Stimulated activated CD8-positive, alpha-beta memory T cell treated with anti-CD3 and anti-CD28 coated beads, Interleukin-7, amount 100 ng/mL, for 1 hour (primary cell): ENCODE measurements at places on chromosomes 1 and 21.

DNA sequence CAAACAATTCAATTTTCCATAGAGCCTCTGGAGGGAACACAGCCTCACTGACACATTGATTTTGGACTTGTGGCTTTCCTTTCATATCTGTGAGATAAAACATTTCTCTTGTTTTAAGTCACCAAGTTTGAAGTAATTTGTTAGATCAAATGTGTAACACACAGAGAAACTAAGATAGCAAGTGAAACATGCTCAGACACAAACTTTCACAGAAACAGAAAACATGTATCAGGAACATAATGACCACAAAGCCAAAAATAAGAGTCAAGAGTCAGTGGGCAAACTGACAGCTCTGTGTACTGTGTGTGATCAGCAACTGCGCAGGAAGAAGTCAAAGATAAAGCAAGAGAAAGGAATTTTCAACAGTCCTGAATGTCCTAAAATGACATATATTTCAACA is 1237.5 kb downstream of the AMY1C start:
- no peak for DNase-seq

DNA sequence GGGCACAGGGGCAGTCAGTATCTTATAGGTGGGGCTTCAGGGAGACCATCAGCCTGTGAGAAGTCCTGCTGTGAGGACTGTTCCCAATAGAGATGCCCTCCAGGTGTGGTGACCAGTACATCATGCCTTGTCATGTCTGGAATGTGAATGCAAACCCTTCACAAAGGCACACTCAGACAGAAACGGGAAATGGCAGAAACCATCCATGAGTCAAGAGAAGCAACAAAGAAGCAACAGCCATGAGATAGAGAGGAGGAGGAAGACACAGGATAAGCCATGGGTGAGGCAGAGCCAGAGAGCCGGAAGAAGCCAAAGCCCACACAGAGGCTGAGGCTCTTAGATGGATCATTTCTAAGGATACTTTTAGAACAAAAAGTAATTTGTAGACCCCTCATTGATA is 20.1 kb upstream of the ZP4 start:
- no peak for DNase-seq

DNA sequence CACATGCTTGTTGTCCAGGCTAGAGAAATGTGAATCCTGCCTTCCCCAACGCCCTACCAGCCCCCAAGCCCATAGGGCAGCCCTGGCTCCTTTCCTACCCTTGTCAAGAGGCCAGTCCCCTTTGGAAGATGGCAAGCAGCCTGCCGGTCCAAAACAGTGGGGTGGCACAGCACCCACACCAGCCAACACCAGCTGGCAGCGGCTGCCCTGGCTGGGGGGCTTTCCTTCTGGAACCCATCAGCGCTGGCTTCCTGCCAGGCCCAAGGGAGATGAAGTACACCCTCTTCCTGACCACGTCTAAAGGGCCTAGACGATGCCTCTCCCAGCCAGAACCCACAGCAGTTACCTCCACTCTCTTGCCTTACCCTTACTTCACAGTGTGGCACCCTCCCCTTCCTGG is 24.2 kb downstream of the KCNN3 start:
- no peak for DNase-seq

DNA sequence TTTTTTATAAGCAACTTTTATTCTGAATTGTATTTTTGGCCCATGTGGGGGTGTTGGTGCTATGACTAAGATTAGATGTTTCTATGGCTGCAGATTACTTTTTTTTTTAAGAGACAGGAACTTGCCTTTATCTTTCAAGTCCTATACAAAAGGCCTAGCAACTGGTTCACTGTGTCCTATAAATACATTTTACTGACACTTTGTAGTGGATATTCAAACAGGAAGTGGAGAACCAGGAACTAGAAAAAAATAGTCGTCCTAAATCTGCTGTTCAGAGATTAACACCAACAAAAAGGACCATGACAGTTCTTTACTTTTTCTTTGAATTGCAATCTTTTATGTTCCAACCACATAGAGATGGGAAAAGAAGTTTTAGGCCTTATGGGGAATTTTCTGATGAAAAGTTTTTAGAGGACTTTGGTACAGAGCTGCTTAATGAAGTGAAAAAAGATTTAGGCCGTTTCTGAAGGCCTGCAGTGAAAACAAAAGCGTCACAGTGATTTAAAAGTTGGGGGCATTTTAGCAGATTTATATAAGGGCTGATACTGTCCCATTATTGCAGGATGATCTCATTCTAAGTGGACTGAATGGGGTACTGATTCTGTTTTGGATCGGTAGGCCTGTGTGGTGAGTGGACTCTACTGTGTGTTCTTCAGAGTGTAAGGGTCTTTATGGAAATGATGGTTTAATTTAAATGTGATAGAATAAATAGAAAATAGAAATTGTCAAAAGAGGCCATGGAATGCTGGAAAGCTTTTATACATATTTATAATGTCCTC is 136.4 kb upstream of the DEPDC1 start:
- no peak for DNase-seq

DNA sequence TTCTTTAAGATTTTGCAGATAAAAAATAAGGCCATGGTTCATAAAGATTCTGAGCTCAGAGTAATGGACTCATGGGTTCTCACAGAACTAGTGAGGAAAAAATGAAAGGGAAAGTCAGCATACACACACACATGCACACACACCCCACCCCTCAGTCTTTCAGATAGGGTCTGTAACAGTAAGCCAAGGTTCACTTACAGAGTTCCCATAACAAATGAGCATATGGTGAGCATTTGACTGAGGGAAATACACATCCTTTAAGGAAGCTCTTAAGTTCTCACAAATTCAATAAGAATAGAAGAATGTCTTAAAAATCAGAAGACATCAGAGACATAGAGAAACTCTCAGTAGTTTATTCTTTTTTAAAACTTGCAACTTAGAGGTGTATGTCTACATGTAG is 57.9 kb downstream of the NTMT2 start:
- no peak for DNase-seq

DNA sequence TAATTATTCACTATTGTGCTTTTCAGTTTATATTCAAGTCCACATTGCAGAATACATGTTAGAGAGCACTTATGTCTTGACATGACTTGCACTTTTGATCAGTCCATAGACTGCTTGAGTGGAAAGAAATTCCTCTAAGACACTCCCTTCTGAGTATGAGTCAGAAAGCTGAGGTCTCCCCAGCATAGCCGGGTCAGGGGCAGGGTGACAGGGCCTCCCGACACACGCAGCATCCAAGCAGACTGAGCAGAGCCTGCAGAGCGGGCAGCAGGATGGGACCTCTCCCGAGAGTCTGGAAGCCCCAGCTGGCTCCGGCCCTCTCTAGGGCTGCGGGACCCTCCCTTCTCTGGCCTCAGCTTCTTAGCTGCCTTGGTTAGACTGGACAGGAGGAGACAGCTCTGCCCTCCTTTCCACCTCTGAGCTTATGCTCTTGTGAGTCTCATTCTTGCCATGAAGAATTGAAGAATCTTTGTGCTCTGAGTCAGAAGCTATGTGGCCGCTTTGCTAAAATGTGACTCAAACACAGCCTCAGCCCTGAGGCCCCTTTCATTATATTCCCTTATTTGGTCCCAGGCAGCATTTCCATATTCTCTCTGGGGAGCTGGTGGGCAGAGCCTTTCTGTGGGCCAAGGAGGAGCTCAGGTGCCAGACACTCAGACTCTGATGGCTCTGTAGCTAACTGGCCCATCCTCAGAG is 11.2 kb upstream of the CAPN2 start:
- DNase-seq = no peak

DNA sequence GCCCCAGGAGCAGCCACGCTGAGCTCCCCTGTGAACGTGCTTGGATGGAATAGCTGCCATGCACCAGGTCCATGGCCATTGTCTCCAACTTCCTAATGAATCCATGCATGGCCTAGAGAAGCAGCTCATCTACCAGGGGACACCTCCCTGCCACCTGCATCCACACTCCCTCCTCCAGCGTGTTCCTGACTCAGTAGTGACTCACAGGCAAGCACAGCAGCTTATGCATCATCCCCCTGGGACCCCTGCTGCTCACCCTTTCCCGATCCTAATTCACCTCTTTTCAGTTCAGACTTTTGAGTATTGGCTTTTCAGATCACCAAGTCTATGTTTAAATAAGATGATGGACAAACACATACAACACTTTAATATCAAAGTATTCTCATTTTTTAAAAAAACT is 39.9 kb upstream of the TADA1 start:
- no peak for DNase-seq

GRCh38 chr1:113557187-113557586 is 166.9 kb downstream of the MAGI3 start:
- no peak for DNase-seq

DNA sequence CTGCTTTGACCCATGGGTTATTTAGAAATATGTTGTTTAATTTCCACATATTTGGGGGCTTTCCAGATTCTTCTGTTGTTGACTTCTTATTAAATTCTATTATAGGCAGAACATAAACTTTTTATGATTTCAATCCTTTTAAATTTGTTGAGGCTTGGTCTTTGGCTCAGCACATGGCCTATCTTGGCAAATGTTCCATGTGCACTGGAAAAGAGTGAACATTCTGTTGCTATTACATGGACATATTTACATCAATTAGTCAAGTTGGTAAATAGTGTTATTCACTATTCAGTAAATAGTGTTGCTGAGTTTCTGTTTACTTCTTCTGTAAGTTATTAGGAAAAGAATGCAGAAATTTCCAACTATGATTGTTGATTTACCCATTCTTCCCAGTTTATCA is 75.4 kb downstream of the ETS2 start:
- DNase-seq = no peak

DNA sequence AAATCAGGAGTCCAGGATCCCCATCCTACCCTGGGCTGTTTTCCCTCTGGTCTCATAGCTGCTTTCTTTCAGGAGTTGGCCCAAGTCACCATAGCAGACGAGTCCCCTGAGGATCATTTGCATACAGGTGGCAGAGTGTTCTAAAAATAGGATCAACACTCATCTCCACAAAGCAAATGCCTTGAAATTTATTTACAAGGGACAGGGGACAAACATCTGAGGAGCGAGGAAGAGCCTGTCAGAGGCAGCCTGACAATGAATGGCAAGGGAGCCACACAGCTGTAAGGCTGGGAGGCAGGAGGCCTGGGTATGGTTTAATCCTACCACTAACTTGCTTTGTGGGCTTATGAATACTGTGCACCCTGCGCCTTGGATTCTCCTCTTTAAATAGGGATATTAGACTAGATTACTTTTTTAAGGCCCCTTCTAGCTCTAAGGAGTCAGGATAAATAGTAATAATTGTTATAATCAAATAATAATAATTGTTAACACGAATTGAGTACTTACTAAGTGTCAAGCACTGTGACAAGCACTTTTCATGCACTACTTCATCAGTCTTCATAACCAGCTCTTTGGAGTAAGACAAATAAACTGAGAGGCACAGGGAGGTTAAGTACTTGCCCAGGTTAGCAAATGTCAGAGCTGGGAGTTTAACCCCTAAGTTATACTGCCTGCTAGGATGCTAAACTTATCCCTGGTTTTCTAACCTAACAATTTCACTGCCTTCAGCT is 34.5 kb downstream of the RAB3B start:
- DNase-seq = no peak

- no peak for DNase-seq
Observed at GRCh38 chr21:44477712-44478111, 22.4 kb downstream of the LRRC3 start.

DNA sequence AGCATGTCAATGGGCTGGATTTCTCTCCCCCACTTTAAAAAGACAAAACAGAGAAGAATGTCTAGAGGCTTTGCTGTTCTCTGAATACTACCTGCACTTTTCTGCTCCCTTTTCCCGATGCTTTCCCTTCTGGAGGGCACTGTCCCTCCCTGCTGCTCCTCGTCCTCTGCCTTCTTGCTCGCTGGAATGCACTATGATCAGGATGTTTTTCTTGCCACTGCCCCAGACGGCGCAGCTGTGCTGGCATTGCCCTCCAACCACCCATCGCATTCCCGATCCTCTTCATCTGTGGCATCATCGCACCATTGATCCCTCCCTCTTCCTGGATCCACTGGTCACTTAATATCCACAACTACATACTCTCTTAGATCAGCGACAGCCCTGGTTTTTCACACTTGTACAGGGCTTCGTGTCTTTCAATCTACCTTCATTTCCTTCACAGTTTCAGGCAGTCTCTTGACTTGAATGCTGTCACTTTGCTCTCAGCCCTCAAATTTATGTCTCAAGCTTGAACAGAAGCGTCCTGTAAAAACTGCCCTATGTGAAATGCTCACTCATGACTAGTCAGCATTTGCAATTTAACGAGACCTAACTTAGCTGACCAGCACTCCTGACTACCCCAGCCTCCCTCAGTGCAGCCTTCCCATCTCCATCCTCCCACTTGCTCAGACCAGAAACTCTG is 3.5 kb upstream of the OR11L1 start:
- no peak for DNase-seq

GRCh38 chr1:13832100-13832499 is 132.1 kb downstream of the PRDM2 start:
- no peak for DNase-seq

DNA sequence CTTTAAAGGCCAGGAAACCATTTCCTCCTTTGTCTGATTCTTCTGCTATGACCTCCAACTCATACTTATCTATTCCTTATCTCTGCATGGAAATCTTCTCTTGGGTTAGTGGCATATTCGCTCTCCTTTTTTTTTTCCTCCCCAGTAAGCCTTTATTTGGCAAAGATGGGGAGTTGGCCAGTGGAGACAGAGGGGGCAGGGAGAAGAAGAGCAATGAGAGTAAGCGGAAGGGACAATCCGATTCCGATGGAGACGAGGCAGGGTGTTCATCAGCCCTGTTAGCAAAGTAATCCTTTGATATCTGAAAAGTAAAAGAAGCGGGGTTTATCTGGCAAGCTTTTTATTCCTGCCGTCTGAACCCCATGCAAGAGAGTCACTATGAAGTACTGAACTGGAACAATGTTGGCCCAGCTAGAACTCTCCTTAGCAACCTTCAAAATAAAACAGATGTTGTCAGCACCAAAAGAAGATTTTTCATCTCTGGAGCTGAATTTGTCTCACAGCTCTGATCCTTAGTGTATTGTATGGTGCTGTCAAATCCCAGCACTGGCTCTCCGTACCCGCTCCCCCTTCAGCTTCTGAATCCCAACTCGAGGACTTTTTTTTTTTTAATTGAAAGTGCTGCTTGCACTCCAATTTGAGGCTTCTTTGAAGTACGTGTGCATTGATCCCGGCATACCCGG is 40.9 kb downstream of the PTGFRN start:
- no peak for DNase-seq

DNA sequence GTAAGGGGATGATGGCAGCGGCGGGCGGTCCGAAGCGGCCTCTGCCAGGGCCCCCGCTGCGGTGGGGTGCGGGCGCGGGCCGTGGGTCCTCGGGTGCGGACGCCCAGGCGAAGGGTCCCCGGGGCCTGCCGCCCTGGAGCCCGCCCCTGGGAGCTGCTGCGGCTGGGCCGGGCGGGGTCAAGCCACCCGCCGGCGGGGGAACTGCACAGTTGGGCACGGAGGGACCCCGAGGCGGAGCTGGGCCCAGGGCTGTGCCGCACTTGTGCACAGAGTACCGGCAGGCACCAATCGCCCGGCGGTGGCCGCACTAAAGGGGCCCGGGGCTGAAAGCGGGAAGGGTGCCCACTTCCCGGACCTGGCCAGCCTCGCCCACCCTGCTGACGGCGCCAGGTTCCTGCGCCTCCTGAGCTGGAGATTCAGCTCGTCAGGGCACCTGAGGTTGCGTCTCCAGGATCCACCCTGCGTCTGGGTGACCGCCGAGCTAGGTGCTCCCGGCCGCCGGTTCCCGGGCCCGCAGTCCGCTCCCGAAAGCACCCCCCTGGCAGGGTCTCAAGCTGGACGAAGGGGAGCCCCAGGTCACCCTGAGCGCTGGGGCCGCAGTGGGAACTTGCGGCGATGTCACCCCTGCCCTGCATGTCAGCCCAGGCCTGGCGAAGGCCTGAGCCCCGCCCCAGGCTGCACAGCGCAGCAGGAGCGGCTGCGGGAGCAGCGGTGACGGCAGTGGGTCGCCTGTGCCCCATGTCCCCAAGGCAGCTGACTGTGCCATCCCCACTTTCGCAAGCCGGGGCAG is 56.7 kb upstream of the ETV3 start:
- DNase-seq = no peak

GRCh38 chr1:221101807-221102605 is 222.8 kb downstream of the HLX start:
- no peak for DNase-seq
